Tibial artery (tissue), 4 donors: ENCODE measurements at places on chromosomes 16 and 17.

DNA sequence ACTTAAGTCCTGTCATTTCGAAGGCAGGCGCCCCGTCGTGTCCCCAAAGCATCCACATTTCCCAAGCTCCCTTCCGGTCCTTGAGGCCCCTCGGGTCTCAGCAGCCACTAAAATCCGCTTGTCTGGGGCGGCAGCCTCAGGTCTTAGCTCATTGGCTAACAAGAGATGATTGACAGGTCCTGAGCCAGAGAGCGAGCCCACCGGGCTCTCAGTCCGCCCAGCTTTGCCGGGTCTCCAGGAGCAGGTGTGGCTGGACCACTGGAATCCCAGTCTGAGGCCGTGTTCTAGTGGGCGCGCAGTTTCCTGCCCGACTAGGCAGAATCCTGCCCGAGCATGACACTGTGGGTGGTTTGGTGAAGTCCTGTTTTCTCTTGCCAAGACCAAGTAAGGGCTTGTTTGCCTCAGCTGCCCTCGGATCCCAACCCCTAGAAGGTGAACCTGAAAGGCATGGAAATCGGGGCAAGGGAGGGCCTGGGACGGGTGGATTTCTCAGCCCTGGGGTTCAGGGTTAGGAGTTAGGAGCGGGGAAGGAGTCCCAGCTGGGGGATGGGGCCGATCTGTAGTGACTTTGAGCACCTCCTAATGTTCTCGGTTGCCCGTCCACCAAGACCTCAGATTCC, 42.8 kb downstream of the MRC2 start:
- DNase-seq = no peak

GRCh38 chr16:3173892-3174617, 13.9 kb upstream of the OR1F1 start:
- DNase-seq = no peak

DNA sequence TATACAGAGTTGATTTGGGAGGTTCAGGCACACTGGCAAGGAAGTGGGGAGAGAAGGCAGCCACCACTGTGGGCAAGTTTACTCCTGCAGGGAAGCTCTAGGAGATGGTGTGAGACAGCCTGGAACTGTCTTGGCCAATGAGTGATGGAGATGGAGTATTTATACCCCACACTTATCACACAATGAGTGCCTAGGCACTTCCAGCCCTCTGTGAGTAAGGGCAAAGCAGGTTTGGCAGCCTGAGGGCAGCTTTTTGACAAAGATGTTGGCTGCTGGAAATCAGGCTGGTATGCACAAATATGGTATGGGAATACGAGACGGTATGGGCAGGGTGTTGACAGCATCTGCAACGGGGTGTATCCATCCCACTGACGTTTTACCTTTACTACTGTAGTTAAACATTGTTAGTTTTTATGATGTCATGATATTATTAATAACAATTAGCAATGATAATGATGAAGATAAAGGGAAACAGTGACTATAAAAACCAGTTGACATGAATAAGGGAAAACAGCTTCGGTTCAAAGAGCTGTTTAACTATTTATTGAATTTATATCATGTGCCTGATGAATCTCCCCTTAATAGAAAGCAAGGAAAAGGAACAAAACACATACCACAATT, 149.9 kb downstream of the CDK5R1 start:
- DNase-seq = no peak

DNA sequence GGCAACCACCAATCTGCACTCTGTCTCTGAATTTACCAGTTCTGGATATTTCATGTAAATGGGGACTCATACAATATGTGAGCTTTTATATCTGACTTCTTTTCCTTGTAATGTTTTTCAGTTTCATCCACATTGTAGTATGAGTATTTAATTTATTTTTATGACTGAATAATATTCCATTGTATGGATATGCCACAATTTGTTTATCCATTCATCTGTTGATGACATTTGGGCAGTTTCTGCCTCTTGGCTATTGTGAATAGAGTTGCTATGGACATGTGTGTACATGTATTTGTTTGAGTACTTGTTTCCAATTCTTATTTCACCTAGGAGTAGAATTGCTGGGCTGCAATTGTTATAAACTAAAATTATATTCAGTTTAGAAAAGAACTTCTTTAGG, 126.9 kb downstream of the MRTFB start:
- DNase-seq = no peak

- DNase-seq = no peak
Observed at GRCh38 chr17:78952706-78953105, 27.0 kb downstream of the LGALS3BP start.

GRCh38 chr16:54291656-54292487, 5.3 kb upstream of the IRX3 start:
- DNase-seq = no peak

DNA sequence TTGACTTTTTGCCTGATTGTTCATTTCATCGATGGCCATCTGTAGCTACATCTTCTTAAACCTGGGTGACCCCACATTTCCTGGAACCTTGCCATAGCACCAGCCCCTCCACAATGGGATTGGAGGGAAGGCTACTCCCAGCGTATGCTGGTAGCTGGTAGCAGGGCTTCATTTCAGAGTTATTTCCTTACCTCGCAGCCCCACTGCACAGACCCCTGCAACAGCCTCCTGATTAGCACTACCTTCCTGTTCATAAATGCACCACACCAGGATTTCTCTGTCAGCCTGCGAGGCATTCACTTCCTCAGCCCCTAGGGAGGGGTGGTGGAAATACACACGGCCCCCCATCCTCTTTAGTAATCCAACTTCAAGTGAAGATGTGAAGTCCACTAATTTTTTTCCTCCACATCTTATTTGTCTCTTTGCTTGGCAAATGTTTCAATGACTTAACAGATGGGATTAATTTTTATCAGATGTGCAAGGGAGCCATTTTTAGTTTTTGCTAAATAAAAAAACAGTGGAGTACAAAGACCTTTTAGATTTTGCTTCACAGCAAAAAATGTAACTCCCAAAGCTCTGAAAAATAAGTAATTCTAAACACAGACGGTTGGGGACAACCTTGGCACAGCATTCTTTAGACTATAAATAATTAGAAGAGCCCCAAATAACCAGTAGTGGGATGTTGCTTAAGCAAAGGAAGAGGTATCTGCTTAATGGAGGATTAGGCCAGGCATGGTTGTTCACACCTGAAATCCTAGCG, 76.6 kb downstream of the CLEC16A start:
- no peak for DNase-seq

GRCh38 chr16:66359012-66359411, 7.5 kb upstream of the CDH5 start:
- no peak for DNase-seq

- no peak for DNase-seq
Observed at GRCh38 chr16:85687651-85688471, 893 bp downstream of the GINS2 start.

DNA sequence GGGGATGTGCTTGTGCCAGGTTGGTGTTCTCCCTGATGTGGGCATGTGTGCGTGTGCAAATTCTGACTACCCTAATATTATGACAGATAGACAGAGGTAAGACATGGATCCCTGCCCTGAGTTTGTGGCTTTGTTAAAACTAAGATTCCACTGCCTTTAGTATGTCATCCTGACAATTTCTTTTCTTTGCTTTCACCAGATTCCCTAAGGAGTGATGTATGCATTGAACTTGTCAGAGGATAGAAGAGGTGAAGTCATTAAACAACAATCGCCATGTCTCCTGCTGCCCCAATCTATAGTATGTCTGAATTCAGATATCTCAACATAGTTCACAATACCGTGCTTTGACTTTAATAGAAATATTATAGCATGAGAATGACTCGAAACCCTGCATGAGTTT, 137.1 kb upstream of the ELAC2 start:
- no peak for DNase-seq

DNA sequence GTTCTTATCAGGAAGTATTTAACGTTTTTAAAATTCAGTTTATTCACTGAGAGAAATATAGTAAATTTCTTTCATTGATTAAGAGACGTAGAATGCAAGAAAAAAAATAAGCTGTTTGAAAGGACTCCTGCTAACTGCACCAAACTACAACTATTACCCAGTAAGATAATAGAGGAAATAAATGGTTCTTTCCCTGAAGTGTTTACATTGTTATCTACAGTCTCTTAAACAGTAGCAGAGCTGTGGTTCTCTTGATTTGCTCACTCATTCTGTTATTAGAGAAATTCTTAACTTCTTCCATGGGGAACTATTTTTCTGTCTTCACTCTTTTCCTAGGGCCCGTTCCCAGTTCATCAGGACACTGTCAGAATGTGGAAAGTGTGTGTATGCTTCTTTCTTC, 973.0 kb downstream of the KCNJ2 start:
- DNase-seq = no peak

DNA sequence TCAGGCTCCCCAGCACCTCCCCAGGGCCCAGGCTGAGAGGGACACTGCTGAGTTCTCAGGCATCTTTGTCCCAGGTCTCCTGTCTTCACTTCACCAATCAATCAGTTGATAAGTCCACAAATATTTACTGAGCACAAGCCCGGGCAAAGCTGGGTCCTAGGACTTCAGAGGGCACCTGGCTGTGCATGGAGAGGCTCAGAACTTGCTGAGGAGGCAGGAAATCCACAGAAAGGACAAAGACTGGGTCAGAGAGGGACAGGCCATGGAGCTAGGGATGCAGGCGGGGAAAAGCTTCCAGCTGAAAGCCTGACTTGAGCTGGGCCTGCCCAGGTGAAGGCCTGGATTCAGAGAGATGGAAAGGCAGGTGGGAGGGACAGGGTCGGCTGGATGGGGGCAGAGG, 33.2 kb upstream of the C1QL1 start:
- no peak for DNase-seq

GRCh38 chr16:1408171-1408837, 6.2 kb downstream of the UNKL start:
- DNase-seq = peak; percentile 97

DNA sequence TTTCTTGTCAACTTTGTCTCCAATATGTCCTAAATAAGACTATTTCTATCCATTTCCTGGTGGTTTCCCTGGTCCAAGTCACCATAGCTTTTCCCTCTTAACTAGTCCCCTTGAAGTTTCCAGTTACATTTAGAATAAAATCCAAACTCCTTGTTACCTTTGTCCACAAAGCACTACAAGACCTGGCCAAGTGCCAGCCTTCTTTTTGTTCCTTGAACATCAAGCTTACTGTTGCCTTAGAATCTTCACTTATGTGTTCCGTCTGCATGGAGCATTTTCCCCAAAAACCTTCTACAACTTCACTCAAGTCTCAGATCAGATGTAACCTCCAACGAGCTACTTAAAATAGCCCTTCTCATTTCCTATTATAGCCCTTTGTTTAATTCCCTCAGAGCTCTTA, 101.4 kb downstream of the ITFG1 start:
- no peak for DNase-seq

DNA sequence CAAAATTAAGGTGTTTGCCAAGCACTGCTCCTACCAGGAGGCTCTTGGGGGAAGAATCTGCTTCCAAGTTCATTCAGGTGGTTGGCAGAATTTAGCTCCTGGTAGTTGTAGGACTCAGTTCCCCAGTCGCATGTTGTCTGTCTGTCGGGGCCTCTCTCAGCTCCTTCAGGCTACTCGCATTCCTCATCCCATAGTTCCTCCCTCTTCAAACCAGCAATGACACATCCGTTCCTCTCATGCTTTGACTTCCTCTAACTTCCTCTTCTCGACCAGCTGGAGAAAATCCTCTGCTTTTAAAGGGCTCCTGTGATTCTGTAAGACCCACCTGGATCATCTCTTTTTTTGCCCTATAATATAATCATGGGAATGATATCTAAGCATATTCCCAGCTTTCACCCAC, 108.1 kb downstream of the PMP22 start:
- DNase-seq = no peak

DNA sequence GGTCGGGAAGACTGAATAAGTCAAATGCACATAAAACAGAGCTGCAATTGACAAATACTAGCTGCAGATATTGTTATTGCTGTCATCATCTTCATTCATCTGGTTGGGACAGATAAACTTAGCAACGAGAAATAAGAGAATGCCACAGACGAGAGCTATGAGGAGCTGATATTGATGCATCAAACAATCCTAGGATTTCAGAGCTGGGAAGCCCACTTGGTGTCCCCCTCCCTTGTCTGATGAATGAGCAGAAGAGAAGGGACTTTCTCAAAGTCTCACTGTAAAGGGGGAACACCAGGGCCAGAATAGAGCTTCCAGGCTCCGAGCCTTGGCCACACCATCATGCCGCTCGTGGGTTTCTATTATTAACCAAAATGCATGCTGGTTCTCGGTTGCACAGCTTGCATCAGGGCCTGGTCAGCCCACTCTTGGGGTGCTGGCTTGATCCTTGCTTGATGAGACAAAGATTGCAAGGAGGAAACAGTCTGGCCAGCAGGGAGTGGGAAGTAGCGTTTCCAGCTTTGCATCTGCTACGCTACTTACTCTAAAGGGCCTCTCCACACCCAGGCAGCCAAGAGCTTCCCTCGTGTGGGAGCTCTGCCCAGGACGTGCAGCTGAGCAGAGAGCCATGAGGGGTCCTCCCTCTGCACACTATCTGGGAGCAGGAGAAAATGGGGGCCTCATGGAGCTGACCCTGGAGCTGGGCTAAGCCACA, 28.4 kb upstream of the EMP2 start:
- DNase-seq = no peak

DNA sequence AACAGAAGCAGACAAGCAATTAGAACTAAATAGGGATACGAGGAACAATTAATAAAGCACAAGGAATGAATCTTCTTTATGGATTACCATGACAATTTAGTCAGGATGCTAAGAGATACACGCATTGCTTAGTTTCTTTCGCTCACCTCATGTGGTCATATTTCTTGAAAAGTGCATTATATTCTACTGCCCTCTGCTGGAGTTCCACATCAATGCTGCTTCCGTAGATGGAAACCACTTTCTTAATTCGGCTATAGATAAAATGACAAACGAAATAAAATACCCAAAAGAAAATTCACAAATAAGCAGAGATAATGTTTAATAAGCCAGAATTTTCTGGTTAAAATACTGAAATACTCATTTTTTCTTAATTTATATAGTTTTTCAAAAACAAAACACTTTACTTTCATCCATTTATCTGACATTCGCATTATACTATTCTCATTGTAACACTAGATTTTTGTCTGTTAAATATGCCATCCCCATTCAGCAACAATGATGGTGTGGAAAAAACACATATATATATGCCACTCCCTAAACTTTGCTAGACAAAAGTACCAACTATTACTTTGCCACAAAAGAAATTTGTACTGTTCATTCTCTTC, 22.0 kb upstream of the PHLPP2 start:
- DNase-seq = no peak

- peak; percentile 72 for DNase-seq
Observed at GRCh38 chr17:19546289-19547065, 12.8 kb downstream of the SLC47A1 start.

DNA sequence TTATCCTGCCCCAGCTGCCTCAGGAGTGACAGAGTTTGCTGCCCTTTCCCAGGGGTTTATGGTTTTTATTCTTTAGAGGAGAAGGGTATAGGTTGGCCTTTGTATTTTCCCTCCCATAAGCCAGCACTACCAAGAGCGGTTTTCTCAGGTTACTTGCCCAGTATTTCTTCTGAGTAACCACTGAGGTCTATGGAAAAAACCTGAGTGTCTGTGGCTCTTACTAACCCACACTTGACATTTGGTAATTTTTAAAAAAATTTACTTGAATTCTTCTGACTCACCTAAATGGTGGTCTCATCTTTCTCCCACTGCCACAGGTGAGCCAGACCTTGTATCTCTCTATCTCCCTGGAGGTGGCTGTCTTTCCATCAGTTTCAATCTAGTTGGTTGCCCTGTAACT, 6.0 kb downstream of the SLC7A6 start:
- DNase-seq = no peak
